Pancreas (tissue), 10 donors: ENCODE measurements at places on chromosomes 16 and 17.

DNA sequence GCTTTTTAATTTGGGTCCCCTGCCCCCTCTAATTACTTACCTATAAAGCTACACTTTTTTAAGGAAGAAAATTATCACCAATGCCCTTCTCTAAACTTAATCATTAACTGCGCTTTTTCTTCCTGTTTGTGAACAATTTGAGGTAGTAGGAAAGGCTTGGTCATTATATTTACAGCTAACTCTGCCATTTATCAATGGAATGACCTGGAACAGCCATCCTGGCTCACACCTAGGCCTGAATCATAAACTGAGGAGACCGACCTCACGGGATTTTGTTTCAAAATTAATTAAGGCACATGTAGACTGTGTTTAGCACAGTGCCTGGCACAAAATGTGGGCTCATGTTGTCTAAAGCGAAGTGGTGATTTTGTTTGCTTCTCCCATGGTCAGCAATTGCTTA, 15.4 kb upstream of the DYNLRB2 start:
- DNase-seq = no peak

DNA sequence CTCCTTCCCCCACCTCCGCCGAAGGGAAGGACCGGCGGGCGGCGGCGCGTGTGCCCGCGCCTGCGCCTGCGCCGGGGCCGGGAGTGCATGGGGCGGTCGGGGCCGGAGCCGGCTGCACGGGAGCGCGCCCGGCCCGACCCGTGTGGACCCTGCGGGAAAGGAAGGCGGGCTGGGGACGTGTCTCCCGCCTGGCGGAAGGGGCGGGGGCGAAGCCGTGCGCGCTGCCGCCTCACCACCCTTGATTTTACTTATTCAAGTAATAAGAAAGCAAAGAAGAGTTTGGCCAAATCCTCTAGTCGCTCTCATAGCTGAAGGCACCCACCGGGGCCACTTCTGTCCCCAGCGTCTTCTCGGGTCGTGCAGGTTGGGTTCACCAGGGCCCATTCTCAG, 596 bp upstream of the PFN1 start:
- DNase-seq = peak; percentile 77

- DNase-seq = no peak
Observed at GRCh38 chr16:165539-166374, at the start of gene HBM. TSS of gene HBM (plus strand) at chr16:165978. CDS start at chr16:165998, 20 bp downstream.

GRCh38 chr16:83676086-83676485, 131.7 kb upstream of the HSBP1 start:
- DNase-seq = no peak

GRCh38 chr17:59365383-59365981, 34.0 kb downstream of the YPEL2 start:
- no peak for DNase-seq

DNA sequence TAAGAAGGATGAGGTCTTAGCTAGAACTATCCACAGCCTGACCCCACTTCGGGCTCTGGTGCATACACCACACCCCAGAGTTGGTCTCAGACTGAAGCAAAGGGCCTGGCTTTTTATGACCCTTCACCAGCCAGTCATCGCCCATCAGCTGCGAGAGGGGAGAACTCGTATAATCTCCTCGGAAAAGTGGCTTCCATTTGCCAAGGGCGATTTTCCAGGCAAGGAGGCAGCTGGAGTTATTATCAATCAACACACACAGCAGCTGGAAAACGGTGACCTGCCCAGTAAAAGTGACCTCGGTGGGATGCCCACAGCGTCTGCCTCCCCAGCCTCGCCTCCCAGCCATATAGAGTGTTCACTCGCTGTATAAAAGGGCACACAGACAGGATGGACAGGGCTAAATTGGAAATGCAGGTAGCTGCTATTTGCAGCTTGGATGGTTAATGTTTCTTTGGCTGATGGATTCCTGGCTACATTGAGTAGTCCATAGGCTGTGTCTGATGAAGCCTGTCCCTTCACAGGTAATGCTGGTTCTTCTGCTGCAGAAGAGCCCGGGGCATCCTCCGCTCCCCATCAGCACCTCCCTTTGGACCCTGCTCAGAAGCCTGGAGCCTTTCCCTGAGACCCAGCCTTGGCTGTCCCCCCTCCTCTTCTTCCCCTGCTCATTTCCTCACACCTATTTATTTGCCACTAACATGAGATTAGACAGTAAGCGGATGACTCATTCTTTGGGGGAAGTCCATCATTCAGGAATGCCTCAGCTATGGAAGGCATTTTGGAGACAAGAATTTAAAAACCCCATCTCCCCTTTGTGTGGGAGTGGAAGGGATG, 45.7 kb downstream of the TMEM186 start:
- DNase-seq = no peak

- no peak for DNase-seq
Observed at GRCh38 chr17:60335289-60335688, 56.6 kb downstream of the USP32 start.

DNA sequence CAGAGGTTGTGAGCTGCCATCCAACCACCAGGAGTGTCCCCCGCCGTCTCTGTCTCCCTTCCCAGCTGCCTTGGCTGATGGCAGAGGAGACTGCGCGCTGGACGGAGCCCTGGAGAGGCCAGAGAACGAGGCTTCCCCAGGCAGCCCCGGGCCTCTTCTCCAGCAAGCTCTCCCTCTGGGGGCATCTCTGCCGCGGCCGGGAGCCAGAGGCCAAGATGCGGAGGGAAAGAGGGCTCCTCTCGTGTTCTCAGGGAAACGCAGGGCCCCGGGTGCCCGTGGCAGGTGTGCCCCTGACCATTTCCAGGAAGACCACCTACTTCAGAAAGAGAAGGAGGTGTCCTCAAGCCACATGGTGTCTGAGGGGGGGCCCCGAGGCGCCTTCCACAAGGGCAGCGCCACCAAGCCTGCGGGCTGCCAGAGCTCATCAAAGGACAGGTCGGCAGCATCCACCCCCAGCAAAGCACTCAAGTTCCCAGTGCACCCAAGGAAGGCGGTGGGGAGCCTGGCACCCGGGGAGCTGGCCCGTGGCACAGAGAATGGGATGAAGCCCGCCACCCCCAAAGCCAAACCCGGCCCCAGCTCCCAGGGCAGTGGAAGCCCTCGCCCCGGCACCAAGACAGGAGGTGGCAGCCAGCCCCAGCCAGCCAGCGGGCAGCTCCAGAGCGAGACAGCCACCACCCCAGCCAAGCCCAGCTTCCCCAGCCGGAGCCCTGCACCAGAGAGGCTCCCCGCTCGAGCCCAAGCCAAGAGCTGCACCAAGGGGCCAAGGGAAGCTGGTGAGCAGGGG, 14.8 kb upstream of the ZFPM1 start:
- no peak for DNase-seq

DNA sequence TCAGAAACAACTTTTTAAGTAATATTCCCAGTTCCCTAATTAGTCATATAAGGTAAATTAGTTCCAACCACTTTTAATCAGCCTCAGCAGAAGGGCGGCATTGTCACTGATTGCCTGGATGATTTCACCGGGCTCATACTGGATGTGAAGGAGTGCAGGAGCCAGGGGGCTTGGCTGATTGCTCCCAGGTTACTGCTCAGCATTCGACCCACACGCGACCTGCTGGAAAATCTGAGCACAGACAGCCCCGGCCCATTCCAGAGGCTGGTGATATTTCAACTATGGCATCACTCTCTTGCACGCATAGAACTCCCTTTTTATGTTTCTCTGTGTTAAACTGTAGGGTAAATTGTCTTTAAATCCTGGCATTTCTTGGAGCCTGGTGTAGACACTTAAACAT, 34.2 kb downstream of the CPPED1 start:
- no peak for DNase-seq

GRCh38 chr16:88633684-88634140, 4.7 kb upstream of the IL17C start:
- no peak for DNase-seq

GRCh38 chr16:89170346-89171215, 967 bp upstream of the CDH15 start:
- peak; percentile 80 for DNase-seq

DNA sequence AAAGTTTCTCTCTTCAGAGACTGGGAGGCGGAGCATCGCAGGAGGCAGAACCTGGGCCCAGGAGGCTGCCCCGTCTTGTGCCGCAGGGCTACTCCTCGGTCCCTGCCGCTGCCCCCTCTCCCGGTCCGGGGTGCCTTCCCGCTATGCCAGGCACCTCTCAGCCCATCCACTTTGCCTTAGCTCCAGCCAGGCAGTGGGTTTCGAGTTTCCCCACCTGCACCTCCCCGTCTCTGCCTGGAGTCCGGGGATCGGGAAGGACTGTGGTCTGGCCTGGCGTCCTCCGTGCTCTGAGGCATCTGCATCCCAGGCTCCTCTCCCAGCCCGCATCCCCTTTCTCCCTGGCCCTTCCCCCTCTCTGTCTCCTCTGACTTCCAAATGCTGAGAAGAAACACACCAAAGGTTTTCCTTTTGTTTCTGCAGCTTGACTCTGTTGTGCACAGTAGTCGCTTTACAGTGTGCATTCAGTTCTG, 26.8 kb upstream of the PIK3R6 start:
- DNase-seq = no peak

GRCh38 chr17:57541472-57542394, 203.4 kb downstream of the CCDC182 start:
- DNase-seq = no peak

DNA sequence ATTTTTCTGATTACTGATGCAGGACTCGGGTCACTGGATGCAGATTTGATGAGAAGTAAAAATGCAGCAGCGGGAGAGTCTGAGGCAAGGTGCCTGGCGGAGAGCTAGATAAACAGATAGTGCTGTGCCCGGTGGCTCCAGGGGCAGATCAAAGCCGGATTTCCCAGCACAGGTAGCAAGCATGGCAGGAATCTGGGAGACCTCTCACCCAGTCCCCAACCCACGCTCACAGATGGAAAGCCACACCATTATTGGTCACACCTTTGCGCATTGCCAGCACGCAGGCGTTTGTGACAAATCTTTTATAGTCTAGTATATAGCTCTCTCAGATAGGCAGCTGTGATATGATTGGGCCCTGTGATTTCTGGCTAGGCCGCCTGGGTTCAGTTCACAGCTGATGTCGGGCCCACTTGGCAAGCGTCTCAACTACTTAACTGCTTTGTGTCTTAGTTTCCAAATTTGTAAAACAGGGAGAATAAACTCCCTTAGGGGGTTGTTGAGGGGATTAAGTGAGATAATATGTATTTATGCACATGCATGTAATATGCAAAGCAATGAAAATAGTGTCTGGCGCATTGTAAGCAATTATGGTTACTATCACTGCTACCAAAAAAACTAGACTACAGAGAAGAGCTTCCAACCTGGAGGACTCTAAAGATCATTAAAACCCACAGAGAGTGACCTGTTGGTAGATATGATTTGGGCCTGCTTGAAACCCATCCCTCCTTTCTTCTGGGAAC, 42.0 kb upstream of the NFAT5 start:
- DNase-seq = no peak

GRCh38 chr17:67171560-67171959, 73.4 kb downstream of the HELZ start:
- DNase-seq = no peak

GRCh38 chr17:81854974-81855774, 5.2 kb downstream of the P4HB start:
- DNase-seq = no peak

DNA sequence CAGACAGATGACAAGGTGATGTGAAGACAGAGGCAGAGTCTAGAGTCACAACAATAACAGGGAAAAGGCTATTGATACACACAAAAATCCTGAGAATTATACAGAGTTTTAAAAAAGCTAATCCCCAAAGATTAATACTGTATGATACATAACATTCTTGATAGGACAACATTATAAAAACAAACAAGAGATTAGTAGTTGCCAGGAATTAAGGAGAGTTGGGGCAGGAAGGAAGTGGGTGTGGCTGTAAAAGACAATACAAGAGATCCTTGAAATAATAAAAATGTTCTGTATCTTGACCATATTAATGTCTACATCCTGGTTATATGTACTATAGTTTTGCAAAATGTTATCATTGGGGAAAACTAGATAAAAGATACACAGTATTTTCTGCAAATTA, 309.5 kb upstream of the PMFBP1 start:
- no peak for DNase-seq

- DNase-seq = no peak
Observed at GRCh38 chr16:23879735-23880373, 44.1 kb downstream of the PRKCB start.

GRCh38 chr16:5398203-5398602, 300.6 kb upstream of the EEF2KMT start:
- no peak for DNase-seq

- DNase-seq = peak; percentile 89
Observed at GRCh38 chr17:80859002-80859941, 132.4 kb upstream of the CHMP6 start.

DNA sequence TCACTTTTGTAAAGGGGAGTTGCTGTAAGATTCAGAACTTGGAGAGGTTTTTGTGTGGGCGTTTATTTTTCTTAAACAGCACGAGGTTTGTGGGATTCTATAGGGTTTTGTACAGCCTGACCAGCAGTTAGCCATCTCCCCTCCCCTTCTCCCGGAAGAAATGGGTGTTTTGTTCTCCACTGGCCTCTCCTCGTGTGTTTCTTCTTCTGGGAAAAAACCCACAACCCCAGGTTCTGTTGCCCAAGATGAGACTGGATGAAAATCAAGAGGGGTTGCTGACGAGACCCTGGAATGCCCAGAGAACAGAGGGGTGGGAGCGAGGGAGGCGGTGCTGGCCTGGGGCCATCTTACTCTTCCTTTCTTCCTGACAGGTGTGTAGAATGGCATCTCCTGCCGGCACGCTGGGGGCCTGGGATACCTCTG, 186.1 kb downstream of the MSI2 start:
- DNase-seq = no peak

DNA sequence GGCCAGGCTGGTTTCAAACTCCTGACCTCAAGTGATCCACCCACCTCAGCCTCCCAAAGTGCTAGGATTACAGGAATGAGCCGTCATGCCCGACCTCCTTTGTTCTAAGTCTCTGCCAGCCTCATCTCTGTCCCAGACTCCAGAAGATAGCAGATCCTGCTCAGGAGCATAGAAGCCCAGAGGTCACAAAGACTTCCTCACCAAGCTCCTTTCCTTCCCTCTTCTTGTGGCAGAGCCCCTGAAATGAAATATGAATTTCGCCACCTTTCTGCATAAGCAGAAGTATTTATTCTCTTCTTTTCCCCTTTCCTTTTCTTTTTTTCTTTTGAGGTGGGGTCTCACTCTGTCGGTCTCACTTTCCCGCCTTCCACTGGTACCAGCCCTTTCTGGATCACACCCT, 11.5 kb upstream of the PIPOX start:
- no peak for DNase-seq
